Ecto neural progenitor cell (in vitro differentiated cells): ENCODE measurements at places on chromosomes 1 and 21.

- DNase-seq: no peak
Measured at GRCh38 chr1:39777306-39777705, 6.2 kb upstream of the OXCT2 start.

DNA sequence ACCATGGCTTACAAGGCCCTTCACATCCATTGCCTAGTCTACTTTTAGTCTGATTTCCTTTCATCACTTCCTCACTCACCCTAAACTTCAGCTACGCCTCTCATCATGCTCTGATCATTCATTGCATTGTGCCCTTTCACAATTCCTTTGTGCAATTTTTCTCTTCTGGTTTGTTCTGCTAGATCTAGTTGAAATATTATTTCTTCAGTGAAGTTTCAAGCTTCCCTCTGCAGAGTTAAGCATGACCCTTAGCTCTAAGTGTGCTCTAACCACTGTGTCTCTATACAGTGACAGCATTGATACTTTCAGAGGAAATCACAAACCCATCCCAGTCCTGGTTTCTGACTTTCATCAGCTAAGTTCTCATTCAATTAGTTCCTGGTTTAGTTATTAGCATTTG lies 166.1 kb downstream of the PLA2G4A start:
- no peak for DNase-seq

GRCh38 chr1:107433068-107433467 lies 292.2 kb downstream of the NTNG1 start:
- DNase-seq: no peak

GRCh38 chr1:5926686-5927435 lies 65.4 kb downstream of the NPHP4 start:
- DNase-seq: peak; percentile 40

DNA sequence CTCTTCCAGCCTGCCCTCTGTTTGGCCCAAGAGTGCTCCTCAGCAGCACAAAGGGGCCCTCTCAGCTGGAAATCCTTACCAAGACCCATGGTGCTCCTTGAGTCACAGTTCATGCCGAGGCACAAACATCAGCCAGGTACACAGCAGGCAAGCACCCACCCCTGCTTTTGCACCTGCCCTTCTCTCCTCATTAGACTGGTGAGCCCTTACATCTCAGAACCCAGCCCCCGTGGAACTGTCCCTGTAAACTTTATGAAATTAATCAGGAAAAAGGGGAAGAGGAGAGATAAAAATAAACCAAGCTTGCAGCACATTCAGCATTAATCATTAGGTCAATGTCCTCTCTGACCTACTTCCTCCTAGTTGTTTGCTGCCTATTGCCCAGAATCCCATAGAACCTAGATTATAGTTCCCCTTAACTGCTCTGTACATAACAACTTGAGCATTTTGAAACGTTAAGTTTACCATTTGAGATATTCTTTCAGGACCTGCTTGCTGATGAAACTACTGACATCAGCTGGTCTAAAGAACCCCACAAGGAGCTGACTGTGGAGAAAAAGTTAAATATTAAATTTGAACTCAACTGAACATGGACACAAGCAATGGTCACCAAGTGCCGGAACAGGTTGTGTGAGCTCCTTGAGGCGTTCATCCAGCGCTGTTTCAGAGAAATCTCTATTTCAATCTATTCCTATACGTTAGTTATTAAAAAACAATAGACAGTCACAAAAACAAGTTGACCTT lies 738.4 kb downstream of the MATN1 start:
- DNase-seq: no peak

DNA sequence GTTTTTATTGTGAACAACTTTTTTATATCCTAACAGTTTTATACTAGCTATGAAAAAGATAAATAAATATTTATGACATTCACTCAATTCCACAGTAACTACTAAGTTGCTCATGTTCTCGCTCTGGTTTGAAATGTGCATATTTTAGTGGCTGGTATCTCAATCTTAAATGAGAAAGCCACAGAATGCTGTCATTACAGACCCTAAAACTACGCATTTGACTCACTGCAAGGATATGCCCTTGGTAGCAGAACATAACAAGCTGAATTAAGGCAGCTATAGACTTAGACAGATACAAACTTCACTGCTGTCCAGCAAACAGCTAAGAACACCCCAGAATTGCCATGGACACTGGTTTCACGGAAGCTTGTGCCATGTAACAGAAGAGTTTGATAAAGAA lies 19.0 kb downstream of the DAB1 start:
- no peak for DNase-seq

DNA sequence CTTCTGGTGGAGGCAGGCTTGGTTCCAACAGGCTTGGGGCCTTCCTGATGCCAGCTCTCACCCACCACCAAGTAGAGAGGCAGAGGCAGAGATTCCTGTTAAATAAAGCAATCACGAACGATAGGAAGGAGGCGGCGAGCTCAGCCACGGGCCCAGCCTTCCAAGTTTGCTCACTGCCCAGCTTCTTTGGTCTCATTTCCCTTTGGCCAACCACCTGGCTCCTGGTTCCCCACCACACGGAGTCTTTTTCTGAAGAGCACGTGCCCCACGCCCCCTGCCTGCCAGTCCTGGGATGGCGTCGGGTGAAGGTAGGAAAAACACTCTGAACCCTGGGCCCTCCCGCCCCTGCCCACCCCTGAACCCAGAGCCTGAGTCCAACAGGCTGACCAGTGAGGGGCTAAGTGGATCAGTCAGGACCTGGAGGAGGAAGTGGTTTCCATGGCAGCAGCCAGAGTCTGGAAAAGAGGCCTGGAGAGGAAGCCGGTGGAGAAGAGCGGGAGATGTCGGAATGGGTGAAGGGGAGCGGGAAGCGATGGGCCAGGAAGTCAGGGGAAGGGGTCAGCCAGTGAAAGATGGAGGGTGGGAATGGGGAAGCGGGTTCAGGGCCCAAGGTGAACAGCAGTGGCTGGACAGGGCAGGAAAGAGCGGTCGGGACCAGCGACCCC lies 158.2 kb upstream of the KLHDC7A start:
- no peak for DNase-seq

DNA sequence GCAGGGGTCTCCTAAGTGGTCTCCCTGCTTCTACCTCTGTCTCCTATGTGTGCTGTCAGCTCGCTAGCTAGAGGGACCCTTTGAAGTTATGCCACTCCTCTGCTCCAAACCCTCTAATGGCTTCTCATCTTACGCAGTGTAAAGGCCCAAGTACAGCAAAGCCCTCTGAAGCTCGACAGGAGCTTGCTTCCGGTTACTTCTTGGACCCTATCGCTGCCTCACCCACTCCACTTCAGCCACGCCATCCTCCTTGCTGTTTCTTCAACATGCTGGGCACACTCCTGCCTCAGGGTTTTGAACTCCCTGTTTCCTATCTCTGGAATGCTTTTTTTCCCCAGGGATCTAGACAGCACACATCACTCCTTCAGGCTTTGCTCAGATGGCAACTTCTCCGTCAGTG lies 102.3 kb upstream of the F3 start:
- no peak for DNase-seq

DNA sequence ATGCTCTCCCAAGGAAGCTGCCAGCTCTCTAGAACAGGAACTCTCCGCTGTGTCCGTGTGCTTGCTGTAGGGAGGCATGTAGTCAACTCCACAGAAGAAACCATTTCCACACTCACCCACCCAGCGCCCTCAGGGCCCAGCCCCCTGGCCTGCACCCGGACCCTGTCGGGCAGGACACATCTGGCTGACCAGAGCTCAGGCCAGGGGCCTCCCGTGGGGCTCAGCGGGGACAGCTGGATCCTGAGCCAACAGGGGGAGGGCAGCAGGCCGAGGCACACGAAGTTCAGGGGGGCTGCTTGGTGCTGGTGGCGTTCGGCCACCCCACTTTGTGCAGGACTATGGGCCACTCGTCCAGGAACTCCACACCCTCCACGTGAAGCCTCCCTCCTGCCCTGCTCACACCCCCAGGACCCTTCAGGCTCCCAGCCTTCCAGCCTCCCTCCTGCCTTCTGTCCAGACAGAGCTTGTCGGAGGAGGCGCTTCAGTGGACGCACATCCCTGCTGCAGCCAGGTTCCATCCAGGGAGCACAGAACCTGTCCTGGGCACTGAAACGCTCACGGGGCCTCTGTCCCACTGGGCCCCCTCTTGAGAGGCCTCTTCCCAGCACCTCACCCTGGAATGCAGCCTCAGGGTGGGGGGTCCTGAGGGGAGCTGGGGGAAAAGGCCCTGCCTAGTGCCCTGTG lies 15.0 kb upstream of the FAAP20 start:
- no peak for DNase-seq

- DNase-seq: no peak
Measured at GRCh38 chr1:226602186-226603021, 53.8 kb downstream of the STUM start.

DNA sequence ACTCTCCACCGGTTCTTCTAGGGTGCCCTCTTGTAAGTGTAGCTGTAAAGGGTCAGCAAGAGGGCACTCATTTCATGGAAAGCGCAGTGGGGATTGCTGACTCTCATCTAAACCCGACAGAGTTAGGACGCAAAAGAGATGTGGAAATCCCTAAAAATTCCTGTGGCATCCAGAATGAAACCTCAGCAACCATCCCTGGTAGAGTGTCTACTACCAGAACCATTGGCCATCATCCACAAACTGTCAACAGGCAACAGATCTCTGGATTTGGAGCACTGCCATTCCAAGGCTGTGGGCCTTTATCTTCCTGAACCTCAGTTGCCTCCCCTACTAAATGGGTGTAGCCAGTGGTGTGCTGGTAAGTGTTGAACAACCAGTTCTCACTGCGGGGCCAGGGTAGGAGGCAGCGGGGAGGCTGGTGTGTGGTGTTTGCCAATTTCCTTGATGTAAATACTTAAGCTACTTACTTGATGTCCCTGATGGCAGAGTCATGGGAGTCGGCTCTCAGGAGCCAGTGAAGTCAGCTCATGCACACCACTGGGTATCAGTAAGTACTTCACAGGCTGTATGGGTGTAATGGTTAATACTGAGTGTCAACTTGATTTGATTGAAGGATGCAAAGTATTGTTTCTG lies 195.8 kb downstream of the KAZN start:
- no peak for DNase-seq

GRCh38 chr21:45574691-45575090 lies 32.5 kb upstream of the SLC19A1 start:
- peak; percentile 43 for DNase-seq

GRCh38 chr1:54581621-54582035 lies 33.6 kb downstream of the ACOT11 start:
- DNase-seq: no peak

GRCh38 chr1:201448990-201449389 lies 20.0 kb downstream of the PHLDA3 start:
- DNase-seq: no peak

GRCh38 chr1:222161676-222162075 lies 386.2 kb downstream of the HHIPL2 start:
- DNase-seq: no peak

DNA sequence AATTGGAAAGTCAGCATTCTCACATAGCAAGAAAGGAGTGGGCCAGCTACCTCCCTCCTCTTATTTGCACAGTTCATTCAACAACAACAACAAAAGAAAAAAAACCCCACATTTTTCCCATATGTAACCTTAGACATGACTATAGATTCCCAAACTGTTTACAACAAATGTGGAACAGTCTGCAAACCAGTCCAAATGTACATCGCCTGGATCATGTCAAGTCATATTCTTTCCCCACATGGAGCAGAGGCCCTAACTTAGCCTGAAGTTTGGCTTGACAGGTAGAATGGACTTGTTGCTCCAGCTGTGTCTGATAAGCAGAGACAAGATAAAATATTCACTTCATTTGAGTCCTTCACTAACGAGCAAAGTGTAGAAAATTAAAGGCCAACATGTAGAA lies 81.7 kb upstream of the COL24A1 start:
- no peak for DNase-seq

DNA sequence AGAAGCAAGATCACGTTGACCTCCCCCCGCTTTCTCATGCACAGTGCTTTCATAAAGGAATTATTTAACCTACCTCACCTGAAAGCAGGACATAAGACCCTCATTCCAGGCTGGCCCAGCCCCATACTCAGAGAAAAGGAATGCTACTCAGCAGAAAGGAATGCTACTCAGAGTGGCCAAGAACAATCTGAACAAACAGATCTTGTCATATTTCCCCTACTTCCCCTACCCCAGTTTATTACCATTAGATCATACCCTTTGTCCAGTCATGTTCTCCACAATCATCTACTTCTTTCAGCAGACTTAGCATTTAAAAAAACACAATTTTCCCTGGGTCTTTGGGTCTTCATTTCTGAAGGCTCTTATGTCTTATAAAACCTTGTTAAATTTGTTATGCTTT lies 89.8 kb downstream of the SLC16A1 start:
- DNase-seq: no peak

- DNase-seq: peak; percentile 85
Measured at GRCh38 chr1:206634365-206635079, 814 bp upstream of the DYRK3 start.

GRCh38 chr1:17649371-17650106 lies 105.6 kb upstream of the ACTL8 start:
- DNase-seq: no peak

- DNase-seq: no peak
Measured at GRCh38 chr1:111488669-111489068, 14.8 kb downstream of the ADORA3 start.

GRCh38 chr1:172477741-172478140 lies 33.9 kb upstream of the PIGC start:
- no peak for DNase-seq

DNA sequence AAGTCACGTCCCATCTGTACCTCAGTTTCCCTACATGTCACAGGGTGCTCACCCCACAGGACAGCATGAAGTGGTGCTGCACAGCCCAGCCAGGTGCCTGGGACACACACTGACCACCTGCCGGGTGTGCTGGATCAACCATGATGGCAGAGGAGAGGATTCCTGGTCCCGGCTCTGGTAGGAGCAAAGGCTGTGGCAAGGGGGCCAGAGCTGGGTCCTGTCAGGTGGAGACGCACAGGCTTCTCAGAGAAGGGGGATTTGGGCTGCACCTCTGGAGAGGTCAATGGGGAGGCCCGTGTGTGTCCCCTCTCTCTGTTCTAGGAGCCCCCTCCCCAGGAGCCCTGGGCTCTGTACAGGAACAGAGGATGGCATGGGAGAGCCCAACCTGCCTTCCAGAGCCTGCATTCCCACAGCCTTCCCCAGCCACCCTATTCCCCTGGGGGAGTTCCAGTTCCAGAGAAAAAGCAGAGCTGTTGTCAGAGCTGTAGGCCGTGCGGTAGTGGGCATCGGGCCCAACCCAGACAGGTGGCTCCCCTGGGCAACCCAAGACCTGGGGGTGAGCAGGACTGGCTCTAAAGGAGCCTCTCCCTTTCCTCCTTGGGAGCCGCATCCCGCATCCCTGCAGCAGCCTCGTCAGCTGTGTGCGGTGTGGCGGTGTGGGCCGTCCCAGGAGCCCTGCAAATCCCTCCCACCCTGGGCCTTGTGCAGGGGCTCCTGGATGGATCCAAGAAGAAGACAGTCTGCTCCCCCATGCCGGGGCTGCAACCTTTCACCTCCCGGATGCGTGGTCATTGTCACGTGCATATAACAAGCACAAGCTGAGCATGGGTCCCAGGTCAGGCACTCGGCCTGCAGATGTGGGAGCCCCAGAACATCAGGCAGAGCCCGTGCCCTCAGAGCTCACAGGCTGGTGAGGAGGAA lies 2.9 kb upstream of the TFF3 start:
- DNase-seq: peak; percentile 42

DNA sequence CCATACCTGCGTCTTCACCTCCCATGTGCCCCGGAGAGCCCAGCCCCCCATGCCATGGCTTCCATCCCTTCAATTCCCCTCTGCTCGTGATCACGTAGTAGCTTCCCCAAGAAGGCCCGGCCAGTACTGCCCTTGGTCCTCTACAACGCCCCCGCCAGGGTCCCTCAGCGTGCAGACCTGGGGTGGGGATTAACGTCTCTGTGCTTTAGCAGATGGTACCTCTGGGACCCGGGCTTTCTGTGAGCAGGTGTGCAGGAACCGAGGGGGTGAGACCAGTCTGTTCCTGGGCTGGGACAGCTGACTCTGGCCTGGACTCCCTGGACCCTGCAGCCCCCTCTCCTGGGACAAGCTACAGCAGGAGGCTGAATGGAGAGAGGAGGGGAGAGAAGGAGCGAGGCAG lies 1.2 kb downstream of the PLCH2 start:
- no peak for DNase-seq
